ENCODE measurements at places on chromosomes 11 and 22. TPM values are rescaled to one million over a fixed set of nuclear protein-coding genes. Genes with fewer than 3 reads are reported as not detected.

GRCh38 chr11:79314906-79315689, 125.7 kb downstream of the TENM4 start:
- no peak for DNase-seq

DNA sequence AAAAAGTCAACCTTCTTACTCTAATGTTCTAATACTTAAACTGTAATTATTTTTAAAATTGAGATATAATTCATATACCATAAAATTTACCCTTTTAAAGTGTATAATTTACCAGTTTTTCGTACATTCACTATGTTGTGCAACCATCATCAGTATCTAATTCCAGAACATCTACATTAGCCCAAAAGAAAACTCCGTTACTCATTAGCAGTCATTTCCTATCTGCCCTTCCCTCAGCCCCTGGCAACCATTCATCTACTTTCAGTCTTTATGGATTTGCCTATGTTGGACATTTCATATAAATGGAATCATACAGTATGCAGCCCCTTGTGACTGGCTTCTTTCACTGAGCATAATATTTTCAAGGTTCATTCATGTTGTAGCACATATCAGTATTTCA, 22.2 kb downstream of the SGSM3 start:
- DNase-seq = no peak

GRCh38 chr11:135033540-135033939, 621.5 kb upstream of the B3GAT1 start:
- DNase-seq = no peak

- no peak for DNase-seq
Observed at GRCh38 chr11:36586543-36586942, 7.8 kb upstream of the IFTAP start.

The ART1 gene
- total RNA-seq = not detected

DNA sequence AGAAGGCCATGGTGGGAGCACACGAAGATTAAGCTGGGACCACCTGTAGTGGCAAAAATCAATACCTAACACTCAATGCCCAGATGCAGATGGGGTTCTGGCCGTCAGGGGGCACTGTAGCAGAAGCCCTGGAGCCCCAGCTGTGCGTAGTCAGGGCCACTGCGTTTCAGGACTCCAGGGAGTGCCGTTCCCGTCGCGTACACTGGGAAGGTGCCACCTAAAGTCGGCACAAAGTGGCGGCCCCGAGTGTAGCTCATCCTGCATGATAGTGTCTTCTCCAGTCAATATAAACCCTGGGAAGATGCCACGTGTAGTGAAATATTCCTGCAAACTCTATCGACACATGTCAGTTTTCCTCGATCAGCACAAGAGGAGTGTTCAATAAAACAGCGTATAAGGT, 123.8 kb upstream of the NTM start:
- no peak for DNase-seq

The TMPRSS6 gene
- not detected for total RNA-seq

The CABP4 gene
- total RNA-seq = not detected

DNA sequence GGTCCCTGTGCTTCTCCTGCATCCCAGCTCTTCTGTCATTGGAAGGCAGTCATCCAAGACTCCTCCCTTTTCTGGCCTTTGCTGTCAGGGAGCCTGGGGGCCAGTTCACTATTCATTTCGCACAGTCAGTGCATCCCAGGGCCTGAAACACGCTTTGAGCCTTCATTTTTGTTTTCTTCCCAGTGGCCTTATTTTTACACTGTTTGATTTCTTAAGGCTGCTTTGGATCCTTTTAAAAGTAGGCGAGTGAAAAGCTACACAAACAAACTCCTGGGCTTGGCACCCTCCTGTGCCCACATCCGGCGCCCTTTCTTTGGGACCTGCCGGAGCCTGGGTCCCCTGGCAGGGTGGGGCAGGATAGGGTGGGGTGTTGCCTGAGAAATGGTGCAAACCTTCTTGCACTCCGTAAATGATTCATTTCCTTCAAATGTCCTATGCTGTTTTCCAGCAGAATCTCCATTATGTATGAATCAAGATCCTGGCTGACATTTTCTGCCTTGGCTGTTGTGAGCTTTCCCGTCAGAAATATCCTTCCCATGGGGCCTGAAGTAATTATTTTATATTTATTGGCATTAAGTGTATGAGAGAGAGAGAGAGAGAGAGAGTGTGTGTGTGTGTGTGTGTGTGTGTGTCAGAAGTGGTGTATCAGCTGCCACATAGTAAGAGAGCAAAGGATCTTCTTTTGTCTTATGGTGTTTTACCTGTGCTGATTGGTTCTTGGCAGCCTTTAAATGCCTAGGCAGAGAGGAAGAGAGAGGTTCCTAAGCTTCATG, 45.6 kb downstream of the BCR start:
- no peak for DNase-seq

GRCh38 chr22:49735411-49735900, 92.2 kb downstream of the BRD1 start:
- no peak for DNase-seq

The VSTM5 gene
- total RNA-seq = 0.51 TPM
